Fibroblast of skin of scalp (primary cell): ENCODE measurements at places on chromosomes 12 and 14.

GRCh38 chr12:108613548-108613947, 15.7 kb upstream of the TMEM119 start:
- no peak for DNase-seq

GRCh38 chr12:5807090-5807414, 138.0 kb downstream of the ANO2 start:
- peak; percentile 83 for DNase-seq

GRCh38 chr14:89242652-89243279, 174.3 kb downstream of the FOXN3 start:
- DNase-seq, result no peak

- peak; percentile 80 for DNase-seq
Observed at GRCh38 chr12:32671930-32672780, 6.9 kb upstream of the DNM1L start.

DNA sequence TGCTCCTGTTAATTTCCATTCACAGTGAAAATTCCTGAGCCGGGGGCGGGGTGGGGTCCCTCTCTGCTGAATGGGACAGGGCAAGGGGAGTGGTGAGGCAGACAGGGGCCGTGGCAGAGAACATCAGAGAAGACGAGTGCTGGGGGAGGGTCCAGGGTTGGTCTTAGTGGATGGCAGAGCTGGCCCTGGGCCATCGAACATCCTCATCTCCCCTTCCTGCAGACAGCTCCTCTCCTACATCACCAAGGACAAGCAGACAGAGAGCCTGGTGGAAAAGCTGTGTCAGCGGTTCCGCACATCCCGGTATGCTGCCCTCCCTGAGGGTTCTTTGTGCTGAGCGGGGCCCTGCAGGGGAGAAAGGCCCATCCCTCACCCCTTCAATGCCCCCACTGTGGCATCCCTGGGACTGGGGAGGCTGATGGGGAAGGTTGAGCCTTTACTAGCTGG, 5.0 kb upstream of the GAPDH start:
- no peak for DNase-seq

DNA sequence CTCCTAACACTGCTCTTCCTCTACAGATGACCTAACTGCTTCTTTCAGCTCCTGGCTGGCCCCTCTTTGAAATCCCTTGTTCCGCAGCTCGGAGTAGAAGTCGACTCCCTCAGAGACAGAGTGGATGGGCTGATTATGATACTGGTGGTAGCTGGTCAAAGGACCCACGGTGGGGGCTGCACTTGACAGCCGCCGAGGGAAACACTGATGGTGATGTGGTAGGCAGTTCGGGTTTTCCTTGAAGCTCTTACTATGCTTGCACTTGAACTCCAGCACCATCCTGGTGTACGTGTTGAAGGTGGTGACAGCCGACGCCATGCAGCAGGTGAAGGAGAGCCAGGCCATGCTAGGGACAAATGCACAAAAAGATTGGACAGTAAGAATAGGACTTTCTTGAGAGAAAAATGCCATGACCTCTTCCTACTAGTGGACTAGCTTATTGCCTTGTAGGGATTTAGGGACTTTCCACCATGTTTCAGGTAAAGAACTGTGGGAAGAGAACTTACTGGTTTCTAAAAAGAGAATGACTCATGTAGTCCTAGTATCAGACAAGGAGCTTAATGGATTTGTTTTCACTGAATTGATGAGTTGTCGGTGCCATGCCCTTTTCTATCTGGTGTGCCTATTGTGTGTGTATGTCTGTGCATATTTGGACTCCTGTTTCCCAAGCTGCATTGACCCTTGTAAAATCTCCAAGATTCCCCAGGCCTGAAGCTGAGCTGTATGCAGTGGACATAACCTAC, 18.4 kb downstream of the GSG1 start:
- no peak for DNase-seq

DNA sequence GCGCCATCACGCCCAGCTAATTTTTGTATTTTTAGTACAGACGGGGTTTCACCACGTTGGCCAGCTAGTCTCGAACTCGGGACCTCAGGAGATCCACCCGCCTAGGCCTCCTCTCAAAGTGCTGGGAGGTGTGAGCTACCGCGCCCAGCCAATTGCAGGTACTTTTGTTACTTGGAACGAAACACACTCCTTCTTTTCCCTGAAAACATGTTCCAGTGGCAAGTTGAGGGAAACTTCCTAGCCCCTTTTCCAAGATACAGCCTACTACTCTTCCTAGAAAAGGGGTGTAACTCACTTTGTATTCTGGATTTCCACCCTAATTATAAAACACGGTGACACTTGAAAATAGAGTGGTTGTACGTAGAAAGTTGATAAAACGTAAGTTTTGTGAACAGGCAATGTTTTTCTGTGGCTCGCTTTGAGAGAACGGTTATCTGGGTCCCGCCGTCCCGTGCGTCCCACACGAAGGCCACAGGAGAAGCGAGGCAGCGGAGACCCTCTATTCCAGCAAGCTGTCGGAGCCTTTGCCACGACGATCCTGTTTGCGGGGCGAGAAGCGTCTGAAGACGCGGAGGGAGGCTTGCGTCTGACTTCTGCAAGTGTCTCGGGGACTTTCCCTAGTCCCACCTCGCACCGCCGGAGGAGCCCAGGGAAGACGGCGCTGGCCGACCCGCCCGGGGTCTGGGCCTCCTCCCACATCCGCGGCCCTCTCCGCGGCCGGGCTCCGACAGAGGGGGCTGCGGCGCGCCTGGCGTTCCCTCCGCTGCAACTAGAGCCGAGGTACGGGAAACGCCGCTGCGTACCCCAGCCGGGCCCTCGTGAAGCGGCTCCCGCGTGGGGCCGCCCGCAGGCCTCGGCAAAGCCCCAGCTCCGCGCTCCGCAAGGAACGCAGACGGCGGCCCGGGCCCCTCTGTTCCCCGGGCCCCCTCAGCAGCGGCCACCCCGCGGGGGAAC, 745 bp downstream of the CDCA4 start:
- DNase-seq, result peak; percentile 25

DNA sequence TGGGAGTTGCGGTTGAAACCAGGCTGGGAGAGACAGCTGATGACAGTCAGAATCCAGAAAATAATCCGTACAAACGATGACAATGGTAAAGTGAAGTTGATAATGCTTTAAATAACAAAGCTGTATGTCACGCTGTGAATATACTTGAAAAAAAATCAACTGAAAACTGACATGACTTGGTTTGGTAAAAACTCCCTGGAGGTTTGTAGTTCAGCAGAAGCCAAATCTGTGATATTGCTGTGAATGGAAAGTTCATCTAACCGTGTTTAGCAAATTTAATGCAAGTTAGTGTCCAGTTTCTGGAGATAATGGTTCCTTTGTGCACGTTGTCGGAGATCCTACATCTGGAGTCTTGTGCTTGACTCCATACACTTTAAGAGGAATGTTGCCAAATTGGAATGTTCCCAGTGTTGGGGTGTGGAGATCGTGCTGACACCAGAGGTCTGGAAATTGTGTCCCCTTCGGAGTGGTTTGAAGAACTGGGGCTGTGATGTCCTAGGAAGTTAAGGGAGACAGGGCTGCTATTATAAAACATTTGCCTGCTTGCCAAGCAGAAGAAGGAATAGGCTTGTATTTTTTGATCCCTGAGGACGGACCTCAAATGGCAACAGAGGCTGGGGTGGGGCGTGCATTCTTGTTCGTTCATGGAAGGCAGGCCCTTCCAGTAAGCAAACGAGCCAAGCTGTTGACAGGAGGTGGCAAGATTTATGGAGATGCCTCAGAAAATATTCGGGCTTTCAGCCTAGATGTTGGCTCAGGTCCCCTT, 30.6 kb downstream of the PPFIBP1 start:
- DNase-seq, result peak; percentile 83
